ENCODE measurements at places on chromosomes 4 and X.

- no peak for DNase-seq
Observed at GRCh38 chr4:107624024-107624423, 96.0 kb downstream of the PAPSS1 start.

- peak; percentile 88 for DNase-seq
Observed at GRCh38 chr4:76658231-76659102, 223.4 kb downstream of the SHROOM3 start.

- DNase-seq: no peak
Observed at GRCh38 chrX:67290489-67291220, 253.2 kb upstream of the AR start.

GRCh38 chr4:37490391-37491347 is 195.5 kb downstream of the RELL1 start:
- DNase-seq: no peak

DNA sequence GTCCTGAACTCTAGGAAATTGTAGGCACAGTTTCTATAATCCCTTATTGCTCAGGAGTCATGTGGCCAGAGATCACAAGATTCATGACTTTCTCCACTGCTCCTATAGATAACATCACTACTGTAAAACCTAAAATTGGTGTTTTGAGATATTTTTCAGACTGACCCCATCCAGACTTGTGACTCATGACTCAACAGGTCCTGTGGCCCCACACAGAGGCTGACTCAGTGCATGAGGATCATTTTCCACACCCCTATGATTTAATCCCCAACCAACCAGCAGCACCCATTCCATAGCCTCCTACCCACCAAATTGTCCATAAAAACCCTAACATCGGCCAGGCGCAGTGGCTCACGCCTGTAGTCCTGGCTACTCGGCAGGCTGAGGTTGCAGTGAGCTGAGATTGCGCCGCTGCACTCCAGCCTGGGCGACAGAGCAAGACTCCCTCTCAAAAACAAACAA is 13.2 kb upstream of the XIAP start:
- DNase-seq: peak; percentile 52

- no peak for DNase-seq
Observed at GRCh38 chrX:31092476-31092875, 20.6 kb upstream of the FTHL17 start.

- no peak for DNase-seq
Observed at GRCh38 chr4:110172972-110173371, 25.4 kb downstream of the ELOVL6 start.

- DNase-seq: peak; percentile 36
Observed at GRCh38 chr4:185998791-185999190, 70.2 kb upstream of the TLR3 start.

GRCh38 chrX:31845003-31845402 is 773.2 kb upstream of the FTHL17 start:
- no peak for DNase-seq

- peak; percentile 89 for DNase-seq
Observed at GRCh38 chrX:118495061-118495921, at the start of gene DOCK11. Gene DOCK11 (plus strand): TSS chrX:118495815. CDS start chrX:118495972, 157 bp downstream.

DNA sequence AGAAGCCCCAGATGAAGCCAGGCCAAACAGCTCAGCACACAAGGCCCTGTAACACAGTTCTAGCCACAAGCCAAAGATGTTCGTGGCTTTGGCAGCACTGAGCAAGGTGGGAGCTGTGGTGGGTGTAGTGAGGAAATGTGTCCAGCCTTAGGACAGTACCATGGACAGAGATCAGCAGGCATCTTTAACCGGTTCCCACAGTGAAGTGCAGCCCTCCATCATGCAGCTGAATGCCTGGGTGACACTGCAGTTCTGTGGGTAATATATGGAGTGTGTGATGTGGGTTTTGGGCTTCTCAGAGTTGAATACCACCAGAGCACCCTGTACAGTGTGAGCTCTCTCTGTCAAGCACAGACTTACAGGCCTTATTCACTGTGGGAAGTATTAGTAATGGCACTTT is 6.0 kb upstream of the NEXMIF start:
- no peak for DNase-seq

GRCh38 chr4:166493924-166494345 is 620.9 kb downstream of the TLL1 start:
- peak; percentile 15 for DNase-seq

- no peak for DNase-seq
Observed at GRCh38 chr4:10437735-10438134, 19.5 kb downstream of the ZNF518B start.

- DNase-seq: no peak
Observed at GRCh38 chr4:42646013-42646784, 10.7 kb downstream of the ATP8A1 start.

- DNase-seq: no peak
Observed at GRCh38 chrX:1466971-1467561, 14.4 kb upstream of the ASMTL start.

DNA sequence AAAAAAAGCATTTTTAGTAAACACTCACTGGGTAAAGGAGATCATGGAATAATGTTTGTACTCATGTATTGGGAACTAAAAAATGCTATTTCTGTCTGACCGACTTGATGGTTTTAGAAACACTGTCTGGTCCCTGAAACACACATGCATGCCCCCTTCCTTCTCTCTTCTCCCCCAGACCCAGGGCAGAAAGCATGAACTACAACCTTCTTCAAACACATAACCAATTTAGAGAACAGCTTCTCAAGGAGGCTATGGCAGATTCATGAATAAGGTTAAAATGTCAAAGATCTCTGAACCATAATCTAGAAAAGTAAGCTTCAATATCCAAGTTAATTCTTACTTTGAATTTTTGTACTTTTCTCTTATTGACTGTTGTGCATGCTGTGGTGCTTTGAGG is 6.0 kb downstream of the CCNA2 start:
- DNase-seq: no peak

GRCh38 chr4:4384837-4385236 is 2.1 kb upstream of the NSG1 start:
- no peak for DNase-seq

DNA sequence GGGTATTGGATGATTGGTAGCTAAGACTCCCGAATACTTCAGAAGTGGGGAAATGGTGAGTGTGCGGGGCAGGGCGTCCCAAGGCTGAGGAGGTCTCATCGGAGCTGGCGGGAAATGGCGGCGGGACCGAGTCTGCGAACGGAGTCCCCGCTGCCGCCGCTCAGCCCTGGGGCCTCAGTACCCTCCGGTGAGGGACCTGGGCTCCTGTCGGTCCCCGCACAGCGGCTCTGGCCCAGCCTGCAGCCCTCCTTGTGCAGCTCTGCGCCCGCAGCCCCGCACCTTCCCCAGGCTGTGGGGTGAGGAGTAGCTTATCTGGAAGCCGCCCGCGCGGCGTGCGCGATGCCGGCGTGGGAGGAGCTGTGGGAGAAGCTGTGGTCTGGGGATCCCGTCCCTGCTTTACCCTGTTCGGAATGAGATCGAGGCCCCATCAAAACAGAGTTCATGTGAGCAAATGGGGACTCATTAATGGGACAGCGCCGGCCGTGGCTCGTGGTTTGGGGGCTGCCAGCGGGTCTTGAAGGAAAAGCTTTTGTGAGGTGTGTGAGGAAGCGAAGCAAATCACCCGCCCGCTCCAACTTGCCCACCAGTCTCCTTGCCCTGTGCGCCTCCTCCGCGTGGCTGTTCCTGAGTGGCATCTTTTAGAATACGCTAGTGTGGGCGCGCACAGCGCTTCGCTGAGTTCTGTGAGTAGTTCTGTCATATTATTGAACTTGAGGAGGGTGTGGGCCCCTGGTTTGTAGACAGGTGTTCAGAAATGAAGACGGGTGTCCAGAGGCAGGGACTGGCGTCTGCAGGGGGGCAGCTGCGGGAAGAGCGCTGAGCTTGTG is 531 bp downstream of the ZNF141 start:
- peak; percentile 45 for DNase-seq

- DNase-seq: no peak
Observed at GRCh38 chr4:7194251-7195140, 2.2 kb downstream of the SORCS2 start.

- peak; percentile 82 for DNase-seq
Observed at GRCh38 chrX:12978205-12979025, 3.5 kb downstream of the TMSB4X start.

DNA sequence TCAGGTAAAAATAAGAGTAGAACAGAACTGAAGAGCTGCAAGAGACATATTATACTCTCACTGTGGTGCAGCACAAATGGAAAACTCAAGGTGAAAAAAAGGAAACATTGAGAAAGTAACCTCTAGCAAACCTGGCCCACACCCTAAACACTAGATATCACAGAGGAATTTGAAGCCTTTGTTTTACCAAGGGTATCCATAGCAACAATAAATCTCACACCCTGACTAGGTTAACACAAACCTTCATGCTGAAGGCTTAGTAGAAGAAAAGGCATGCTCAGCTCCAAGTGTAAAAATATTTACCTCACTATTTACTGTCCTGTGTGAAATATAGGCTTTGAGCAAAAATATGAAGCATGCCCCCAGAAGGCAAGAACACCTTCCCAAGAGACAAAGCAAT is 61.9 kb upstream of the TAB3 start:
- DNase-seq: no peak
